Subcutaneous preadipocyte (primary cell): ENCODE measurements at places on chromosomes 2 and 18. TPM values are rescaled to one million over a fixed set of nuclear protein-coding genes. Genes with fewer than 3 reads are reported as not detected.

EMILIN2 gene
- total RNA-seq = 14.7 and 21.1 TPM in 2 replicates

CD226 gene
- total RNA-seq = under 0.01 and 0.59 TPM in 2 replicates

SCTR gene
- not detected in 2 replicates for total RNA-seq

PARD6G gene
- 0.59 and 1.1 TPM in 2 replicates for total RNA-seq

TIGD1 gene
- 5.9 and 7.0 TPM in 2 replicates for total RNA-seq
